ENCODE measurements at places on chromosomes 1 and 21.

GRCh38 chr1:169584483-169585144 is 1.7 kb downstream of the F5 start:
- no peak for DNase-seq

GRCh38 chr1:57142999-57143398 is 177.2 kb upstream of the C8B start:
- DNase-seq: no peak

- DNase-seq: no peak
Observed at GRCh38 chr1:171717062-171717718, 24.7 kb downstream of the VAMP4 start.

DNA sequence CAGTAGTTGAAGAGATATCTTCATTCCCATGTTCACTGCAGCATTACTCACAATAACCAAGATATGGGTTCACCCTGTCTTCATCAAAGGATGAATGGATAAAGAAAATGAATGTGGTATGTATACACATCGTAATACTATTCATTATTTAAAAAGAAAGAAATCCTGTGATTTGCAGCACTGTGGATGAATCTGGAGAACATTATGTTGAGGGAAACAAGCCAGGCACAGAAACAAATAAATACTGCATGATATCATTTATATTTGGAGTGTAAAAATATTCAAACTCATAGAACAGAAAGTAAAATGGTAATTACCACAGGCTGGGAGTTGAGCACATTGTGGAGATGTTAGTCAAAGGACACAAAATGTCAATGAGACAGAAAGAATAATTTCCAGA is 977.2 kb downstream of the AMY1C start:
- DNase-seq: no peak

DNA sequence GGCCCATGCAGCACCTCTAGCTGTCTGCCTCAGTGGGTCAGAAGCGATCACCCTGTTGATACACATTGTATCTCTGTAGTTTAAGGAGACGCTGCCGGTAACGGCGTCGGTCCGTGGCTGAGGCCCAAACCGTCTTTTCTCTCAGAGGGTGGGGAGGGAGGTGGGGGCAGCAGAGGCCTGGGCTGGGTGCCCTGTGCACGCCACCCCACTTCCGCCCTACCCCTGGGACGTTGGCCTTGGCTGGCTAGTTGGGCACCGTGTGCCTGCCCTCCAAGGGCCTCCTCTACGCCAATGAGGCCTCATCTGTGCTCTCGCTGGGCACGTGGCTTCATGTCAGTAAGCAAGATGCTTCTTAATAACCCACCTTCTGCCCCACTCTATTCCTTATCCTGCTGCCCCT is 9.4 kb downstream of the ZC3H12A start:
- DNase-seq: no peak
